Hair follicular keratinocyte (primary cell): ENCODE measurements at places on chromosomes 3 and 15. TPM values are rescaled to one million over a fixed set of nuclear protein-coding genes. Genes with fewer than 3 reads are reported as not detected.

GPR62 gene
- total RNA-seq, result not detected in 2 replicates

SETD5 gene
- total RNA-seq, result 41.3 and 42.8 TPM in 2 replicates

TLR9 gene
- not detected in 2 replicates for total RNA-seq

CXCR6 gene
- total RNA-seq, result not detected in 2 replicates

LRTM1 gene
- not detected in 2 replicates for total RNA-seq
